ENCODE measurements at places on chromosomes 6 and 20.

- DNase-seq, result no peak
These were observed 118.4 kb downstream of the GRM4 start for GRCh38 chr6:34027445-34027936.

- DNase-seq, result peak; percentile 2
These were observed 120.2 kb downstream of the MBOAT1 start for GRCh38 chr6:20092071-20092566.

- DNase-seq, result no peak
These were observed 156.9 kb upstream of the SOX4 start for GRCh38 chr6:21436625-21437024.

DNA sequence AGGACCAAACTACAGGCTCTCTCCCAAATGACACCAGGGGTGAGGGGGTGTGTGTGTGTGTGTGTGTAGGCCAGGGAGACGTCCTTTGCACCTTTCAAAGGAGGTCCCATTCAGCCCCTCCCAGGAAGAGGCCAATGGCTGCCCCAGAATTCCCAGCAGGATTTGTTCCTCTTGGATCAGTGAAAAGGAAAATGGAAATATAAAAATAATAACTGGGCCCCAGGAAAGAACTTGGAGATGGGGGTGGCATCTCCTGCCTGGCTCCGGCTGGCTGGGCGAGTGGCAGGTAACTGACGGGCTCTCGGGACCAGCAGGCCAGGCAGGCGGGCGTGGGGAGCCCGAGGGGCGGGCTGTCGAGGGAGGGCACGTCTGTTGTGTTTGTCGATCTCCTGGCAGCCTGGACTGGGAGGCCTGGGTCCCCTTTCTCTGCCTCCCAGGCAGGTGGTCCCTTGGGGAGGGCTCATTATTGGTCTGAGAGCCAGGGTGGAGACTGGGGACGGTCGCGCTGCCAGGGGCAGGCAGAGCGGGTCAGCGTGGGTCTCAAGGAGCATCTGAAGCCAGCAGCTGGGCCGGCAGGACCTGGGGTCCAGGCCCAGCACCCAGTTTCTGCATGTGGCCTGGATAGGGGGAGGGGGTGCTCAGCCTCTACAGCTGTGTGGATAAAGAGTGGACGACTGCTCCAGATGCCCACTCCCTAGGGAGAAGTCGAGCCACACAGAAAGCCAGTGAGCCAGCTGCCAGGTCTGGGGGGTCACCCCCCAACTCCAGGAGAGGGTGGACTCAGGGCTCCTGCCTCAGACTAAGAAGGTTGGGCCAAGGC lies 3.1 kb downstream of the NOL4L start:
- DNase-seq, result peak; percentile 16
